ENCODE measurements at places on chromosomes 5 and 9.

GRCh38 chr5:124419531-124419930 lies 326.9 kb downstream of the ZNF608 start:
- no peak for DNase-seq

- no peak for DNase-seq
These were observed 38.3 kb upstream of the SMU1 start for GRCh38 chr9:33114746-33115145.

DNA sequence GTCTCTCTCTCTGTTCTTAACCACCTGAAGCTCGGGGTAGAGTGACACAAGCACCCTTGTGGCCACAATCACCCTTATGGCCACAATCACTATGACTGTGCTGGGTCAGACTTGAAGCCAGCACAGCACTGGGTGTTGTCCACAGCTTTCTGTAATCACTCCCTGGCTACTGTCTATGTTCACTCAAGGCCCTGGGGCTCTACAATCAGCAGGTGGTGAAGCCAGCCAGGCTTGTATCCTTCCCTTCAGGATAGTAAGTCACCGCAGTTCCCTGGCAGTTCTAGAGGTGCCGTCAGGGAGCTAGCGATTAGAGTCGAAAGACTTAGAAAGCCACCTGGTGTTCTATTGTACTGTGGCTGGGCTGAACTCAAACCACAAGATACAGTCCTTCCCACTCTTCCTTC lies 44.2 kb downstream of the GDA start:
- DNase-seq, result no peak

DNA sequence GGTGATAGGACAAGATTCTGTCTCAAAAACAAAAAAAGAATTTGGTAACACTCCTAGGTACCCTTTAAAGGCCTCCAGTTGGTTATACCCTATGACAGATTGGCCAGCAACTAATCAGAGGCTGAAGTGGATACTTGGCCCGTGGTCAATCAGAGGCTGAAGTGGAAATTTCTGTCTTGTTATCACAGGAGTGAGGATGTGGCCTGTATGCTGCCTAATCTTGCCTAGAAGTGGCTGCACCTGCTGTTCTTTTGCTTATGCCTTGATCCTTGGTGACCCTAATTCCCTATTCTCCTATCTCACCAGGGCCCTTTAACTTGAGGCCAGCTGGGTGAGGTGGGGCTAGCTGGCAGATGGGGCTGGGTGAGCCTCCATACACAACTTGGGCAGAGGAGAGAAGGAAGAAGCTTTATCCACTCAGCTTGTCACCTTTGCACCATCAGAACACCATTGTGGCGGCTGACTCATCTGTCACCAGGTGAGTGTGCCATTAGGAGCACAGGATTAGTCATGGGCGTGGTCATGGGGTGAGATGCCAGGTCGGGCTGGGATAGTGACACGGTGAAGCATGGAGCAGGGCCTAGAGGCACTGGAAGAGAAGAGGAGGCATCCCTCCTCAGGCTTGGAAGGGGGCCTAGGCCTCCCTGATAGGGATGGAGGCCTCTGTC lies 41.5 kb downstream of the SAR1B start:
- DNase-seq, result no peak

GRCh38 chr9:116303270-116303669 lies 149.7 kb downstream of the PAPPA start:
- no peak for DNase-seq

DNA sequence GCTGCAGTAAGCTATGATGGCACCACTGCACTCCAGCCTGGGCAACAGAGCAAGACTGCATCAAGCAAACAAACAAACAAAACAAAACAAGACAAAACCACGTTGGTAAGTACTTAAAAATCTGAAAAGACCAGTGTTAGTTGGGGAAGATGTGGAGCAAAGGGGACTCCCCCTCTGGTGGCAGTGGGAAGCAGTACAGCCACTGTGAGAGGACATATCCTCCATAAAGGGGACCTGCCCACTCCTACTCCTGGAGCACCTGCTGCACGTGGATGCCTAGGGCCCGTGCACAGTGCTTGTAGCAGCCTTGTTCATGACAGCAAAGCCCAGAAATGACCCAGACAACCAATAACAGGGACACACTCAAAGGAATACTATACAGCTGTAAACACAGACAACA lies 17.0 kb upstream of the IPPK start:
- peak; percentile 16 for DNase-seq

DNA sequence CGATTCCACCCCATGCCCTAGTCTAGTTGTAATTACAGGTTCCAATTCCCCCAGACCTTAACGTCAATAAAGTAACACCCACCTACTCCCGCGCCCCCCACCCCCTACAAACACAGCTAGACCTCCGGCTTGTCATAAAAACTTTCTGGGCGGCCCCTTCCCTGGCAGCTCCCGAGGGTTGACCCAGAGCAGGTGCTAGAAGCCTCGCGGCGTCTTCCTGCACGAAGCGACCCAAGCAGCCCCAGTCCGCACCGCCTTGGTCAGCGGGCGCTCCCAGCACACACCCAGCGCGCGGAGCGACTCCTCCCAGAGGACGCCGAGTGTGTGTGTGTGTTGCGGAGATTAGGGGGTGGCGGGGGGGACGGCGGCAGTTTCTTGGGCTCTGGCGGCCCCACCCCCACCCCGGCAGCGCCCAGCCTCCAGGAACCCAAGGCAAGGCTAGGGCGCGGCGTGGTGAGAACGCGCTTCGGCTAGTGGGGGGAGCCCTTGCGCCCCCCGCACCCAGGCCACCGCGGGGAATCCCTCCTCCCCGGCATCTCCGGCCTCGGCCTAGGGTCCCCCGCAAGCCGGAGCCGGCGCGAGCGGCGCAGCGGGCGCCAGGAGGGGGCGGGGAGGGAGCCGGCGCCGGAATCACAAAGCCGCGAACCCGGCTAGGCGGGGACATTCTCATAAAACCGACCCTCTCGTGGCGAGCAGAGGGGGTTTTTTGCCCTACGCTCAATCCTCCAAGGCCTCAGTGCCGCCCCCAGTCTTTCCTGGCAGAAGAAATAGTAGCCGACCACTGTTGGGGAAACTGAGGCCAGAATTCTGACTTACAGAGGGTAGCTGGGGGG lies 2.2 kb downstream of the PCDH1 start:
- no peak for DNase-seq

DNA sequence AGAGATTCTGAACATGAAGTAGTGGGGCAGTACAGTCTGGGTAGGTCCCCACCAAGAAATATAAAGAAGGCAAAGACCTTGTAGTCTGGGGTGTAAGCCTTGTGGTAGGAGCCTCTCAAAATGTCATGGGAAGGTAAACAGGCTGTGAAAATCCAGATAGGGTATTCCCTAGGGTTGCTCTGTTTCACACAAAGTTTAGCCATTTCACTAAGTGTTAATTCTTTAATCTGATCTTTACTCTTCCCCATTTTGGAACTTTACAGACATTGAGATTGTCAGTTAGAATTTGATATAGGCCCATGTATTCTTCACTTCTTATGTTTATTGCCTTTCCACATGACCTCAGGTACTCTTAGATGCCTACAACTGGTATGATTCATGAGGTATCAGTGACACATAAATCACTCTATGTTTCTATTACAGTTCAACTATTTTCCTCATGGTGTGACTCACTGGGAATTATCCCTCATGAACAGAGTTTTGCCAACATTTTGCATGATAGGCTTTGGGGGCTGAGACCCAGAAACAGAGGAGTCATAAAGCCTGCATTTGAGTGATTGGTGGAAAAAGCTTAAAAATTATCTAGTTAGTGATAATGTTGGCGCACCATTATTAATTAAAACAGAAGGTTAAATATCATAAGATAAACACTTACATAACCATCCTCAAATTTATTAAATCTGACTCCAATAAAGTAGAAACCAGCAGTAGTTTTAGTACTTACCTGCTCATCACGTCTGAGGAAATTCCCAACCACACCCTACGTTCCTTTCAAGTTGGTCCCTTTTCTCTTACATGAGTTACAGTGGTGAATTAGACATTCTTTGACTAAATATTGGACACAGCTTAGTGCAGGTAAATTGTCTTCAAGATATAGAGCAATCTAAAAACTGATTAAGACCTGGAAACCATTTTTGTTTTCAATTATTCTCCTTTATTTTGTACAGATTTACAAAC lies 399.8 kb upstream of the MEF2C start:
- peak; percentile 59 for DNase-seq

DNA sequence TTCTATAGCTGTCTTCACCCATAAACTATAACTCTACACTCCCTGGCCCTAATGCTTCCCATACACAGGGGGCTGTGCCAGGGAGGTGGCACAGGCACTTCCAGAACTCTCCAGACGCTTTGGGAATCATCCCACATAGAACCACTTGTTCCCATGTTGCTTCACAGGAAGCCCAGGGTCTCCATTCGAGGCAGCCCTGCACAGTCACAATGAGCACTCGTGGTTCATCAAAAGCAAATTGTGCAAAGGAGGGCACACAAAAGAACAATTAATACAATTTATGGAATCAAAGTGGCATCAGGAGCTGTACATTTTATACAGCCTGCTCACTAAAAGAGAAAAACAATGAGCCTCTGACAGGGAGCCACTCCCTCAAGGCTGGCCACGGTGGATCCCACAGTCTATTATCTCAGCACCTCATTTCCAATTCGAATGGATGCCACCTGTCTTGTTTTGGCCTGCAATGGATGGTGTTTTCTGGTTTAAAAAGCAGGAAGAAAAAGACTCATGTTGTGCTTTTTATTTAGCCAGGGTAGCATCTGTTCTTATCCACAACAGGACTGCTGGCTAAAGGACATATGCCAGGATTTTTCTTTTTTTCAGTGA lies 354.8 kb downstream of the ENC1 start:
- no peak for DNase-seq

DNA sequence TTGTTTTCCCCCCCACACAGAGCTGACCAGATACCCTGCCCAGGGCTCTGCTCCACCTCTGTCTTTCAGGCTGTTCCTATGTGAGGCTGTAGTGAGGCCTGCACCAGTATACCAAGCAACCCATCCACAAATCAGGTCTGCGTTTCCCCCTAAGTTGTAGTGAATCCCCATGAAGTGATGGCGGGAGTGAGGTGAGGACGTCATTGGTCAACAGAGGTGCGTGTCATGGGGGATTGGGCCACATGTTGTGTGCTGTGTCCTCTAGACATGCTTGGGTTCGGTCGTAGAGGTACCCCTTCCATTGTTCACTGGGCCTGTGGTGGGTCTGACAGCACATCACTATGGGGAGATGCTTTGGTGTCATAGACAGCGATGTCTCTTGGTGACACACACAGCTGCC lies 184.6 kb downstream of the CACNA1B start:
- no peak for DNase-seq

- no peak for DNase-seq
These were observed 34.6 kb upstream of the IL17B start for GRCh38 chr5:149413477-149414210.

- DNase-seq, result no peak
These were observed 54.8 kb downstream of the NEK6 start for GRCh38 chr9:124312290-124313265.

DNA sequence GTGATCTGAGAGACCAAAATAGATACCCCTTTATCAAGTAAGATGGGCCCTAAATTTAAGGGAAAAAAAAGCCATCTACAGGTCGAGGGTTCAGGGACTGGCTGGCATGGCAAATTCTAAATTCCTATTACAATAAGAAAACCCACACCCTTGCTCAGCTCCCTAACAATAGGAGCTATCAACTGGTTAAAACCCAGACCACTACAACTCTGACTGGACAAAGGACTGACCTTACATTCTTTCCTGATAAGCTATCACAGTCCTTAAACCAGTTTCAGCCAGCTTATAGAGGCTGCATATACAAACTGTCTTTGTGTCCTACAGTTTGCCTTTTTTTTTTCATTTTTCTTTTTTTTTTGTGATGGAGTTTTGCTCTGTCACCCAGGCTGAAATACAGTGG lies 803.6 kb downstream of the NR2F1-AS1 start:
- DNase-seq, result no peak

DNA sequence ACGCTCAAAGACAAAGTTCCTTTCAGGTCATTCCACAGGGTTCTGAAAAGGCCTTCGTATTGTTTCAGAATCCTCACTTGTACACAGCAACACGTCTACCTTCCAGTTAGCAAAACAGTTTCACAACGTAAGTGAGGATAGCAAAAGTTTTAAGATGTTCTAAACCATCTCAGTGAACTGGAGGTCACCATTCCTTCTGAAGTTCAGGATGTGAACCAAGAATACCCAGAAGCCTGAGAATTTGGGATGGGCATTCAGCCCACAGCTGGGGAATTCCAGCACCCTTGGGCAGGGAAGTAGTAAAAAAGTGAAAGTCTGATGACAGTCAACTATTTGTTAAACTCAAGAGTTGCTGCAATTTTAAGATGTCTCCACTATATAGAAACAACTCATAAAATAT lies 224.5 kb downstream of the BNC2 start:
- DNase-seq, result no peak

DNA sequence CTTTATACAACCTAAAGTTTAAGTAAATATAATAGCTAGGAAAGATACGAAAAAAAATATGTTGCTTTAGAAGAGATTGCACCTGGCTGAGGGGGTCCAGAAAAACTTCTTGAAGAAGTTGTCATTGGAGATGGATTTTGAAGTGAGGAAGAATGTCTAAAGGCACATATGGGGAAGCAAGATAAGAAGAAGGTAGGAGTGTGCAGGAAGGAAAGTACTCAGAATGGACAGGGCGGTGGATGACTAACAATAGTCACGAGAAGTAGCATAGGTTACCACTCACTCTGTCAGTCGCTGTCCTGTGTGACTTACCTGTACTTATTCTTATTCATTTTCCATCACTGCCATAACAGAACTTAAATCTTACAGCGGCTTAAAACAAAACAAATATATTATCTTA lies 251.6 kb downstream of the GRIA1 start:
- DNase-seq, result no peak

- no peak for DNase-seq
These were observed 171.9 kb downstream of the FBN2 start for GRCh38 chr5:128366147-128366546.

- no peak for DNase-seq
These were observed 156.0 kb downstream of the SLC25A46 start for GRCh38 chr5:110894805-110895204.

GRCh38 chr9:98037357-98037756 lies 19.2 kb upstream of the NANS start:
- peak; percentile 36 for DNase-seq

DNA sequence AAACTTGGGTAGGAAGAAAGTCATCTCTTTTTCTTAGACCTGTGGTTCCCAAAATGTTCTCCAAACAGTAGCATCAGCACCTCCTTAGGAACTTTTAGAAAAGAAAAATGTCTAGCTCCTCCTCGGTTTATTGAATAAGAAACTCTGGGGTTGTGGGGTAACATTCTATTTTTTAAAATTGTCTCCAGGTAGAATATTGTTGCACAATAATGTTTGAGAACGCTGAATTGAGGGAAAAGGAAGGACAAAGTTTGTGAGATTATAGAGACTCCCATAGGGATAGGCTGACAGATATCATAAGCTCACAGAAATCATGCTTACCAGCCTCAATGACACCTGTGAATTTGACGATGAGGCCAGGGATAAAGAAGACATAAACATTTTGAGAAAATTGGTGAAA lies 1199.0 kb upstream of the CDH6 start:
- DNase-seq, result no peak

- DNase-seq, result no peak
These were observed 2269.7 kb downstream of the MAT2B start for GRCh38 chr5:165775111-165775510.
